Stimulated activated CD4-positive, alpha-beta T cell treated with anti-CD3 and anti-CD28 coated beads, Interleukin-1b, Interleukin-23, amount 100 ng/mL, for 1 hour (primary cell): ENCODE measurements at places on chromosomes 12 and 14.

DNA sequence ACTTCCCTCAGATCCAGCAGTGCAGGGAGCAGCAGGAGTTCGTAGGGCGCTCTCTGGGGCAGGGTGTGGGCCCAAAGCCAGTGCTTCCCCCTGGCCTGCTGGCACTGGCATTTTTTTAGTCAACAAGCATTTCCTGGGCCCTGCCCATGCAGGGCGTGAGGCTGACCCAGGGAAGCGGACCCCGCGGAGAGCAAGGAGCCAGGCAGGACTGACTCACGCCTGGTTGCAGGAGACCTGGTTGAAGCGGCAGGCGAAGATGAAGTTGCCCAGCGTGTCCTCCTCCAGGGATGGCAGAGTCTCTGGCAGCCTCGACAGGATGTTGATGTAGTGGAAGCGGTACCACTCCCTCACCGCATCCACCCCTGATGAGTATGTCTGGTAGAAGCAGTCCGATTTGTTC lies 13.5 kb downstream of the SCNN1A start:
- DNase-seq, result no peak

DNA sequence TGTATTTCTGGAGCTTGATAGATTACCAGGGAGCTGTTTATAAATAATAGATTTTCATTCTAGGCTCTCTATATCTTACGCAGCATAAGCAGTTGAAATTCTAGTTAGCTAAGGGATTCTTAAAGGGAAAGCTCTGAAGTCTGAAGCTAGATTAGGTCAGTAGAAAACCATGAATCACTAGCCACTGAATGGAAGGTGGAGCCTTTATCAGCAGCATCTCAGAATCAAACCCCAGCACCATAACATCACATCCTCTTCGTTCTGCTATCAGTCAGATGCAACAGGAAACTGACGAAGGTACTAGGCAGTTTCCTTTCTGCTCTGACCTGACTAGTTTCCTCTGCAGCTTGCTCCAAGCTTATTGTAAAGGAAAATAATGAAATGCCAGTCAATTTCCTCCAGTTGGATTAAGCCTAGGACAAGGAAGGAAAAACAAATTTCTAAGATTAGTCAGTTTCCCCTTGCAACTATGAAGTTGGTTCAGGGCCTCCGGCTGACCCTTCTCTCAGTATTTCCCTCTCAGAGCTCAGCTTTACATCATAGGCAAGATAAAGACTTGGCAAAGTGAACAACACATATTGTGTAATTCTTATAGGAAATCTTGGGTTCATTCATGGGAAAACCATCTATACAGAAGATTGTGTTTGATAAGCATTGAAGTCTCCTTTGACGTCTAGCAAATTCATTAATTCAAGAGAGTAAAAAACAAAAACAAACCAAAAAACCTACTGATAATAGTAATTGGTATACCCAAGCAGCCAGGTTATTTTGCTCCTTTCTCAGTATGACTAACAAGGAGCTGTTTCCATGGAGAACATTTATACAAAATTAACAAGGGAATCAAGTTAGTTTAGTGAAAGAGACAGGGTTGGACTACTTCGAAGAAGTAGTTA lies 43.4 kb upstream of the CFAP54 start:
- DNase-seq, result no peak

DNA sequence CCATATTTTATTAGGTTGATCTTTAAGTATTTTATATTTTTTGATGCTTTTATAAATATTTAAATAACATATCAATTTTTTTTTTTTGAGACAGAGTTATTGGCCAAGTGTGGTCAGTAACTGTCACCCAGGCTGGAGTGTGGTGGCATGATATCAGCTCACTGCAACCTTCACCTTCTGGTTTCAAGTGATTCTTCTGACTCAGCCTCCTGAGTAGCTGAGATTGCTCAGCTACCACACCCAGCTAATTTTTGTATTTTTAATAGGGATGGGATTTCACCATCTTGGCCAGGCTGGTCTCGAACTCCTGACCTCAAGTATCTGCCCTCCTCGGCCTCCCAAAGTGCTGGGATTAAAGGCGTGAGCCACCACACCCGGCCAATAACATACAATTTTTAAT lies 71.1 kb downstream of the FUT8 start:
- no peak for DNase-seq

- DNase-seq, result no peak
These were observed 80.7 kb downstream of the KCNA5 start for GRCh38 chr12:5124401-5124800.

- DNase-seq, result no peak
These were observed 3.3 kb downstream of the LRIG3 start for GRCh38 chr12:58916921-58917511.

DNA sequence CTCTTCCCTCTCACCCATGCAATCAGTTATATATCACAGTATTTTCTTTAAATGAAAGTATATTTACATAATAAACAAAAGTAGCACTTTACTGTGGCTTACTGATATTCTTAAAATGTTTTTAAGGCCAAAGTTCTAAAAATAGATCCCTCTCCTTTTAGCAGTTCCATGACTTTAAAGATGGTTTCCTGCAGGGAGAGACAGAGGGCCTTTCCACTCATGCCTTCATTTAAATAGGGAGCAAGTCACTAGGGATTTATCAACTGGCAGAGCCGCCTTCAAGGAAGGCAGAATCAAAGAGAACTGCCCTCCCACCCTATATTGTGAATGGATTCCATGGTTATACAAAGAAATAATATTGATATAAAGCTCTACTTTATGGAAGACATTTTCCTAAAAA lies 55.5 kb downstream of the DUSP16 start:
- no peak for DNase-seq

GRCh38 chr14:52352061-52352491 lies 38.0 kb downstream of the PTGER2 start:
- no peak for DNase-seq

- DNase-seq, result no peak
These were observed 1776.2 kb upstream of the SEL1L start for GRCh38 chr14:83309833-83310232.

DNA sequence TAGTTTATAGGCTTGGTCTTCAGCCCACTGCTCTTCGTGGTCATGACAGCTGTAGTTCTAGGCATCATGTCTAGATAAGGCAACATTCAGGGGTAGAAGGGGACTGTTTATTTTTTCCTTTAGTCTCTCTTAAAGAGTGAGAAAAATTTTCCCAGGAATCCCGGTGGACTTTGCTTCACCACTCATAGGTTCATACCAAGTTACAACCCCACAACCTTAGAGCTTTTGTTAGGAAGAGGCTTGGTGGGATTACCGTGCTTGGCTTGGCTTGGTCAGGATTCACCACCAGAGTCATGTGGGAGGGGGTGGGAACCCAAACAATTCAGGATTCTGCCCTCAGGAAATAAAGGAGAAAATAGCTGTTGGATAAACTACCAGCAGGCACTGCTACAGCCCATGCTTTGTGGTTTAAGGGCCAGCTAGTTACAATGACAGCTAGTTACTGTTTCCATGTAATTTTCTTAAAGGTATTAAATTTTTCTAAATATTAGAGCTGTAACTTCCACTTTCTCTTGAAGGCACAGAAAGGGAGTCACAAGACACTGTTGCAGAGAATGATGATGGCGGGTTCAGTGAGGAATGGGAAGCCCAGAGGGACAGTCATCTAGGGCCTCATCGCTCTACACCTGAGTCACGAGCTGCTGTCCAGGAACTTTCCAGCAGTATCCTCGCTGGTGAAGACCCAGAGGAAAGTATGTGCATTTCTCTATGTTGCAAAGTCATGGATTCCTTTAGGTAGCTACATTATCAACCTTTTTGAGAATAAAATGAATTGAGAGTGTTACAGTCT lies 25.9 kb upstream of the PAPLN start:
- DNase-seq, result no peak

GRCh38 chr12:87920139-87920538 lies 109.1 kb downstream of the C12orf50 start:
- DNase-seq, result no peak

GRCh38 chr12:66430106-66430505 lies 127.8 kb downstream of the HELB start:
- DNase-seq, result no peak

DNA sequence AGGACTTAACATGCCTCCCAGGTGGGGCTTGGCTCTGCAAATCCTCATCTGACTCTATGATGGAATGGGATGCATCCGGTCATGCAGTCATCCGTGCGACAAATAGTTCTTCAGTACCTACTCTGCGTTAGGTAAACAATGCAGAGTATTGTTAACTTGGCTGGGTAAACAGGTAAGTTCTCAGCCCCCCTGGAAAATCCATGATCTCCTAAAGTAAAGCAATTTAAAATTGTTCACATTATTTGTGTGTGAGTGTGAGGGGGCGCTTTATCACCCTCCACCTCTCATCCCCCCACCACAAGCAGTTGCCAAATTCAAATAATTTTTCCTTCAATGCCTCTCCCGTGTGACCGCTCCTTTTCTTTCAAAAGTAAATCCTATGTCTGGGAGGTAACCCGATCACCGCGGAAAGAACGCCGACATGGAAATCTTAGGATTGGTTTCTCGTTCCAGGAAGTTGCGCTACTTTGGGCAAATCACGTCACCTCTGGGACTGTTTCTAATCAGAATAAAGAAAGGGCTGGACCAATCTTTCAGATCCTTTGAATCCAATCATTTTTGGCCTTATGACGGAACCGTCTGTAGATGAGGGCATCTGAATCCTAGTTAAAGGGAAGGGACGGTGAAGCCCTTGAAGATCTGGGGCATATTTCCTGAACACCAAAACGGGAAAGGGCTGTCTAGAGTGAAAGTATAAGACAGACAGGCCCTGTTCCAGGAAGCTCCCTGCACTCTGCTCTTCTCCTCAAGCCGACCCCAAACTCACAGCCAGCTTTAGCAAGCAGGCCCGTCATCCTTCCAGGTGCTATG lies 44.0 kb upstream of the SINHCAF start:
- no peak for DNase-seq

GRCh38 chr14:103137689-103138300 lies 14.5 kb downstream of the TNFAIP2 start:
- no peak for DNase-seq

GRCh38 chr12:50246873-50247612 lies 36.3 kb downstream of the LIMA1 start:
- DNase-seq, result no peak

DNA sequence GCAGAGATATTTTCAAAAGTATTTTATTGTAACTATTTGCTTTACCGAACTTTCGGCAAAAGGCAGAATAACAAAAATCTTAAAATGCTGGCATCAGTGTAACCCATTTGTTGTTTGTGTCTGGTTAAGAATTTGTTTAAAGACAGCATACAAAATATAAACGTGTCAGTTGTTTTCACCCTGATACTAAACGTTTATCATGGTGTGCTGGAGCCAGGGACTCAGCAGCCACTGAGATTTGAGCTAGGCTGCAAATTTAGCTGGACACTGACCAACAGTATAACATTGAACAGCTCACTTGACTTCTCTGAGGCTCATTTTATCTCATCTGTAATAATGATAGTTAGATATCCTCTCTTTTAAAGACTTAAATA lies 183.7 kb downstream of the TMTC3 start:
- no peak for DNase-seq

- DNase-seq, result no peak
These were observed 135.1 kb downstream of the ERC1 start for GRCh38 chr12:1126091-1126490.

DNA sequence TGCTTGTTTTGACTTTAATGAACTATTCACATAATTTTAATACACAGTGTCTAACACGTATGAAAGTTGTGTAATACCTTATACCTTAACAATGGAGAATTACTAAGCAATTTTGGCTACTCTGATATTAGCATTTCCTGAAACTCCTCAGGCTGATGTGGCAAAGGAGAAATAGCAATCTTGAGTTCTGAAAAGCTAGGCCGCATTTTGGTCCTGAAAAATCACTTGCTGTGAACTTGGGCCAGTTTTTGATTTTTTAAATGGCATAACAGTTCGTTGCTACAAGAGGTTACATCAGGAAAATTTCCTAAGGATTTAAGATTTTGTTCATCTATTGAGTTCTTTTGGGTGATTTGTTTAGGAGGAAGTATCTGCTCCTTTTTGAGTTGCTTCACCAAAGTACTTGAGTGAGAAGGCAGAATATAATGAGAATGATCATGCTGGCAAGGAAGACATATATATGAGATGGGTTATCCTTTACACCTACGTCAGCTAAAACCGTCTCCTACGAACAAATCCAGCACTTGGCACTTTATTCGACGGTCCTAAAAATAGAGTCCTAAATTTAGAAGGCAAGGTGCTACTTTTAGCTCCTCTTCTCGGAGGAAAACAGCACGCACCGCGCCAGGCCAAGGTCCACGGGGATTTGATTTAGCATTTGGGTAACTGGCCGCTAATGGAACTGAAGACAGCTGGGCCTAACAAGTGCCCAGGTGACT lies 32.2 kb downstream of the MIA2 start:
- DNase-seq, result no peak

- no peak for DNase-seq
These were observed 407.5 kb upstream of the MGAT4C start for GRCh38 chr12:86663716-86664115.

DNA sequence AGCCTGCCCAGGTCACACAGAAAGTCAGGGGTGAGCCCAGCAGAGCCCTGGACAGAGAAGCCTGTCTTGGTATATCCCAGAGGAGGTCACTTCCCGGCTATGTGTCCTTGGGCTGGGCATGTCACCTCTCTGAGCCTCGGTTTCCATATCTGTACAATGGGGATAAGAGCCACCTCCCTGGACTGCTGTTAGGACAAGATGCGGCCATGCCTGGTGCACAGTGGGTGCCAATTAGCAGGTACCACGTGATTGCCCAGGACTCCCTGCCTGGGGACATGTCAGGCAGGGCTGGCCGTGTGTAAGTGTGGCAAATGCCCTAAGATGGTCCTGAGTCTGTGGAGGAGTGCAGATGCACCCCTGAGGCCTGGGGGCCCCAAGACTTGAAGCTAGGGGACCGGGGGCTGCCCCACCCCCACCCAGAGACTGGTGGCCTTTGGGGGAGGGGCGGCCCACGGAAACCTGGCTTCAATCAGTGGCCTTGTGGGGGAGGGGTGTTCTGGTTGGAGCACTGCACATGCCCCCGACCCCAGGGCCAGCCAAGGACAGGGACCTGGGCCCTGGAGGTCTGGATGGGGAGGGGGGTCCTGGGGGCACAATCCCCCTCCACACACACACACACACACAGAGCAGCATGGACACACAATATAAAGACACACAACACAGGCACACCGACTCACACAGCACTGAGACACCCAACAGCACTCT lies 878 bp downstream of the TMEM119 start:
- no peak for DNase-seq

DNA sequence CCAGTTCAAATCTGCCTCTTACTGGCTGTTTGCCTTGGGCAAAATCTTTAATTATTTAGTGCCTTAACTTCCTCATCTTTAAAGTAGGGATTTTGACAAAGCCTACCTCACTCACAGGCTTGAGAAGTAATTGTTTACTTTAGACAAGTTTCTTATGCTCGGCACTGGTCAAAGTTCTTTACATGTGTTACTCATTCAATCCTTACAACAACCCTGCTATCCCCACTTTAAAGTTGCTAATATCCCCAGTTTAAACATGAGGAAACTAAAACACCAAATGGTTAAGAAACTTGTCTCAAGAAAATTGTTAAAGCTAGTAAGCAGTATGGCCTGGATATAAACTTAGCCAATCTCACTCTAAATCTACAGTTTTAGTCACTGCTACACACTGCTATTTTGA lies 204.0 kb upstream of the AVPR1A start:
- DNase-seq, result no peak
